Germinal center (tissue), 1 donor: ENCODE measurements at places on chromosomes 7 and 10.

- no peak for DNase-seq
These were observed 161.7 kb upstream of the CSTF2T start for GRCh38 chr10:51861051-51861450.

GRCh38 chr10:29760138-29760900 is 125.5 kb upstream of the SVIL start:
- DNase-seq = no peak

DNA sequence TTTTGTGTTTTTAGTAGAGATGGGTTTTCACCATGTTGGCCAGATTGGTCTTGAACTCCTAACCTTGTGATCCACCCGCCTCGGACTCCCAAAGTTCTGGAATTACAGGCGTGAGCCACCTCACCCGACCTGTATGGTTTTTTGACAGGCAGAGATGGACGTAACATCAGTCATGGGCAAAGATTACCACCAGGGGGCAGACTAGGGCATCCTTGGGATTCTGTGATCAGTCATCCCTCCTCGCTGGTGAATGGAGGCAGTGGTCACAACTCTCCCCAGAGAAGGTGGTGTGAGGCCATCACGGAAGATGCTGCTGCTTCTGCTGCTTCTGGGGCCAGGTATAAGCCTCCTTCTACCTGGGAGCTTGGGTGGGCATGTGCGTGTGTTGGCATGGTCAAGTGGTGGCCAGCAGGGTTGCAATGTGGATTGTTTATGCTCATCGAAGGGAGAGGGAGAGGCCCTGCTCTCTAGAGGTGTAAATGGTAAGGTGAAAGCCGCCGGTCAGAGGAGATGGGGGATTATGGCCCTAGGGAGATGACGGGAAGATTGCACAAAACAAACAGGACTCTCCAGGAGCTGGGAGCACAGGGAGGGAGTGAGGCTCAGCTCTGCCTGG is 122.7 kb upstream of the PRSS1 start:
- DNase-seq = peak; percentile 34

GRCh38 chr10:31318854-31319601 is at the start of gene ZEB1:
Gene ZEB1 (plus strand): TSS chr10:31319216. CDS start chr10:31319235, 19 bp downstream.
- peak; percentile 90 for DNase-seq

- DNase-seq = no peak
These were observed 299.4 kb downstream of the PTEN start for GRCh38 chr10:88162852-88163251.

DNA sequence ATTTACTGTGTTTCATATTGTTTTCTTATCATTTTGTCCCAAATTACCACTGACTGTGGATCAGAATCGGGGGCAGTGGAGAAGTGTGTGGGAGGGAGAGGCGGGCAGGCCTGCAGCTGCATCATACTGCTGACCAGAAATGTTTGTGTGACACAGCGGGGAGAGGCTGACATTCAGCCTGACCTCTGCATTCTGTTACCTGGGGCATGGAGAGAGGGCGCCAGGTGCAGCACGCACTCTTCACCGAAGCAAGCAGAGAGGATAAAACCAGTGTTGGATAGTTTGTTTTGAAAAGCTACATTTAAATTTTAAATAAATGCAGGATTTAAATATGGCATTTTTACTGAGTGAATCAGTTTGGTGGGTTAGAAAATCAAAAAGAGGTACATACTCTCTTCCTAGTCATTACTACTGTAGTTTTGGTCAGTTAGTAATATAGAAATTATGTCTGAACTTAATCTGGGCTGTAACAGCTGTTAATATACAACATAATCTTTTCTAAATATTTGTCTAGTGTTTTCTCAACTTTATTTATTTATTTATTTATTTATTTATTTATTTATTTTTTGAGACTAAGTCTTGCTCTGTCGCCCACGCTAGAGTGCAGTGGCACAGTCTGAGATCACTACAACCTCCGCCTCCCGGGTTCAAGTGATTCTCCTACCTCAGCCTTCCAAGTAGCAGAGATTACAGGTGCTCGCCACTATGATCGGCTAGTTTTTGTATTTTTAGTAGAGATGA is 8.8 kb upstream of the STMP1 start:
- DNase-seq = no peak

DNA sequence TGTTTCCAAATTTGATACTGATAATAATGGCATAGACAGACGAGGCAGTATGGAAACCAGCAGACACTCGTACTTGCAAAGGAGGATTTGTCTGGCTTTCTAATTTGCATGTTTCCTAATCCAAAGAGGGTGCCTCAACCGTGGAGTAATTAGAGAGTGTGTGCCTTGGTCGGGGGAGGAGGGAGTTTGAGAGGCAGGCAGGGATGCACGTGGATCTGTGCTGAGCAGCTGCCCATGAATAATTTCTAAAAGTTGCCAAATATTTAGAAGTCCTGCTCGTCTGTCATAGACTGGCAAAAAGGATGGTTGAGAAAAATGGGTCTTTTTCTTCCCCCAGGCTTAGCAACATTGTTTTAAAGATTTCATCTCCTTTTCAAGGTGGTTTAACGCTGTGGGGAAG is 69.4 kb downstream of the PTPRE start:
- DNase-seq = no peak

DNA sequence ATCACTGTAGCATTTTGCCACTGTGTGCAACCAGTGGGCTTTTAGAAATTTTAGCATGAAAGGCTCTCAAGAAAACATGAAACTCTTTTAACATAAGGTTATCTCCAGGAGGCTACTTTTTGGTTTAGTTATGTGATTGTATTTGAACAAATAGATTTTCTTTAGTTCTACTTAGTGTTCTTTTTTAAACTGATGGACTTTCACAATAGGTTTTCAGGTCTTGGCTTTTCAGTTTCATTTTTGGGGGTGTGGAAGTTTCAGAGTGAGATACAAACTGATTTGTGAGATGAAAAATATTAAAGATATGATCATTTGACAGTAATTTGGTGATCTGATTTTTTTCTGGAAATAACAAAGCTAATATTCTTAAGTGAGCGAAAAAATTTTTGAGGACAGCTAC is 344.1 kb downstream of the PHF14 start:
- DNase-seq = no peak

DNA sequence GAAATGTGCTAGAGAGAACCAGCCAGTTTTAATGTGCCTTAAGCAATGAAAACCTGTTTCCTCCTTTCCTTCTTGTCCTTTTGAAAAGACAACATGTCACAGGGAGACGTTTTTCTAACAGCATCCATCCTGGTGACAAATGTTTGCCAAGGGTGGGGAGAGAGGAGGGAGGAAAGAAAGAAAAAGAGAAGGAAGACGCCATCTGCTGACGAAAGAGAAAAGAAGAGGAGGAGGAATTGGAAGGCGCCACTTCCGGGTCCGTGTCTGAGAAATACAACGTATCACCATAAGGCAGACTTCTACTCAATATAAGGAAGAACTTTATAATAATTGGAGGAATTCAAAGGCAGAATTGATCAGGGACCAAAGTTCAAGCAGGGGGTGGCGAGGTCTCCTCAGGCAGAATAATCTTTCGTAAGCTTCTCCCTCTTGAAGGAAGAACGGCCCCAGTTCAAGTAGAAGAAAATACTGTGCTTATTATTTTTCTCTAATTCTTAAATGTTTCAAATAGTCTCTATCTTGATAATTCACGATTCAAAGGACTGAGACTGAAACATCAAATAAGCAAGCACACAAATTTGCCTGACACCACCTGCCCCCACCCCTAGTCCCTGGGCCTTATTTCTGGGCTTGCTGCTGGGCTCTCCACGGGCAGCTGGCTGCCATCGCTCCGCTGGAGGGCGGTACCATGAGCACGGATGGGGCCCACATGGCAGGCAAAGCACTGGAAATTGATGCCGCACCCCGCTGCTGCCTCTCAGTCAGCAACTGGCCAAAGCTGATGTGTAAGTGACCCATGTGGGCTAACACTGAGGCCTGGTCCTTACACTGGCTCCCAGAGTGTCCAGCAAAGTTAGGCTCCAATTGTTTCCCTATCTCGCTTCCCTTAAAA is 273.7 kb upstream of the KLF14 start:
- DNase-seq = peak; percentile 58

GRCh38 chr7:93964813-93965212 is 39.3 kb downstream of the BET1 start:
- DNase-seq = no peak

DNA sequence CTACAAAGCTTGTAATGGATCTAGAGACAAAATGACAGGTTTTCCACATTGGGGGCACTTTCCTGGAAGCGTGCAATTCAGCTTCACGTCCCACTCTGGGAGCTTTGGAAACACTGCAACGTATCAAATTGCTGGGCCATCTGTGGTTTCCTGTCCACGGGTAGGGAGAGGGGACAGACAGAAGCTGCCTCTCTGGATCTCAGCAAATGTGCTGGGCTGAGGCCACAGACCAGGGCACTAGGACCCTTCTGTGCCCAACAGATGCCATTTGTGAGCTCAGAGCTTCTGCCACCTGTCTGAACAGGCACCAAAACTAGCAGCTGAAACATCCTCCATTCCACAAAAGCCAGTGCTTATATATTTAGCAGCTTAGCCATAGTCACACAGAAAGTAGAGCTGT is 40.9 kb upstream of the FRMD4A start:
- DNase-seq = no peak

GRCh38 chr10:82558014-82558607 is 683.1 kb downstream of the NRG3 start:
- no peak for DNase-seq

GRCh38 chr7:46493196-46493595 is 572.1 kb upstream of the IGFBP3 start:
- DNase-seq = no peak

- peak; percentile 70 for DNase-seq
These were observed at the start of gene IFIT2 for GRCh38 chr10:89301721-89302445. Gene IFIT2 (plus strand): TSS chr10:89302046. CDS start chr10:89302124, 78 bp downstream.

GRCh38 chr7:77443042-77443441 is 26.9 kb upstream of the GSAP start:
- DNase-seq = no peak

GRCh38 chr7:114021135-114021534 is 102.3 kb upstream of the PPP1R3A start:
- no peak for DNase-seq

GRCh38 chr7:123348690-123349089 is 148.9 kb upstream of the SLC13A1 start:
- DNase-seq = no peak

GRCh38 chr7:13262929-13263530 is 575.6 kb downstream of the ARL4A start:
- DNase-seq = no peak

DNA sequence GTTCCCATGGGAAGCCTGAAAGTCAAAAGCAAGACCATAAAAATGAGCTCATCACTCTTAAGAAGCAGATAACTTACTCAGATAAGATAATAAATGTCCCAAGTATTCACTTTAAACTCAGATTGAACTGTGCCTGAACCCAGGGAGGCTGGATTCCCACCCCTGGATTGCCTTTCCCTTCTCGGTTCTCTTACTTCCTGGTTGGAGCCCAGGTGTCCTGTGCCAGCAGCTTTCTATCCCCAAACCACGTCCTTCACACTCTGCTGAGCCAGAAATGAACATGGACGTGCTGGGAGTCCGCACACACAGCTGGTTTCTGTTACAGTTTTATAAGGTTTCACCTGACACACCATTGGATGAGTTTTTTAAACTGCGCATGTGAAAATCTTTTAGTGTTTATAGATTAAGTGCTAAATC is 636.2 kb upstream of the IGFBP3 start:
- no peak for DNase-seq

- no peak for DNase-seq
These were observed 3.9 kb downstream of the ADAM12 start for GRCh38 chr10:126384269-126384873.

DNA sequence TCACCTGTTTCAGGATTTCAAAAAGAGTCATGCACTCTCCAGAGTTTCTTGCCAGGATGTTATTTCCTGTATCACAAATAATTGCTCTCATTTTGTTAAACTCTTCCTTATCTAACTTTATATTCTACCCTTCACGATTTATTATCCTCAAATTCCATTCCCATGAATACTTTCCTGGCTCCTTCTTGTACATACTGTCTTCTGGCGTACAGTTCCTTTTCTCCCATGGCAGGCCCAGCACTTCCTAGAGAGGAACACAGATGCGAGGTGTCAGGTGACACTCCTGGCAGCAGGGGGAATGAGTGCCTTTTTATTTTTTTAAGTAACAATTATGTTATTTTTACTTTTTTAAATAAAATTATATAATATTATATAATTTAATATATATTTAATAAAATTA is 411.9 kb downstream of the TFEC start:
- no peak for DNase-seq

DNA sequence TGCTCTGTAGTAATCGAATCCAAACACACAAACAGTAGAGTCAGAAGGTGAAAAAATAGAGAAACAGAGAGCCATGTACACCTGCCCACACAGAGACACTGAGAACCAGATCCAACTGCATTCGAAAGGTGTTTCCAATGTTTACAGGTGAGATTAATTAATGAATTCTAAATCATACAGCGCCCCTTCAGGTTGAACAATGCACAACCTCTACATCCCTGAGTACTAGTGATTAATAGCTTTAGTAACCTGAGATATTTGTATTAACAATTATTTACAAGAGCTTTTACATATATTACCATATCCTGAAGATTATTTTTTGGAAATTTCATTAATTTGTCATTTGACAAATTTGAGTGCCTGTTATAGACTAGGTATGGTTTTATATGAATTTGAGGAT is 7.6 kb upstream of the MRC1 start:
- DNase-seq = no peak

DNA sequence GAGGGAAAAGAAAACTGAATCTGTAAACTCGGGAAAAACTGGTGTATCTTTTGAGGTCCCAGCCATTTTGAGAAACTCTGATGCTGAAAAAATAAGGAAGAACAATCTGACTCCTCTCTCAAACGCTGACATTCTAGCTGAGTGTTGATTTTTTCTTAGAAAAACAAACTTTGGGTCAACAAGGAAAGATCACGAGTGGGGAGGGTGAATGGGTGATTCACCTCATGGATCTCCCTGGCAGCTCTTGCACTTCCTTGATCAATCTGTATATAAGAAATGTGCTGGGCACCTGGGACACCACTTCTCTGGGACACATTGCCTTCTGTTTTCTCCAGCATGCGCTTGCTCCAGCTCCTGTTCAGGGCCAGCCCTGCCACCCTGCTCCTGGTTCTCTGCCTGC is at the start of gene PIP:
Gene PIP (plus strand): TSS at position 297 of the 400 bp plus-strand sequence. CDS start 40 bp downstream, at position 337.
- DNase-seq = no peak

- DNase-seq = no peak
These were observed 152.0 kb upstream of the NRBF2 start for GRCh38 chr10:62981096-62981495.

DNA sequence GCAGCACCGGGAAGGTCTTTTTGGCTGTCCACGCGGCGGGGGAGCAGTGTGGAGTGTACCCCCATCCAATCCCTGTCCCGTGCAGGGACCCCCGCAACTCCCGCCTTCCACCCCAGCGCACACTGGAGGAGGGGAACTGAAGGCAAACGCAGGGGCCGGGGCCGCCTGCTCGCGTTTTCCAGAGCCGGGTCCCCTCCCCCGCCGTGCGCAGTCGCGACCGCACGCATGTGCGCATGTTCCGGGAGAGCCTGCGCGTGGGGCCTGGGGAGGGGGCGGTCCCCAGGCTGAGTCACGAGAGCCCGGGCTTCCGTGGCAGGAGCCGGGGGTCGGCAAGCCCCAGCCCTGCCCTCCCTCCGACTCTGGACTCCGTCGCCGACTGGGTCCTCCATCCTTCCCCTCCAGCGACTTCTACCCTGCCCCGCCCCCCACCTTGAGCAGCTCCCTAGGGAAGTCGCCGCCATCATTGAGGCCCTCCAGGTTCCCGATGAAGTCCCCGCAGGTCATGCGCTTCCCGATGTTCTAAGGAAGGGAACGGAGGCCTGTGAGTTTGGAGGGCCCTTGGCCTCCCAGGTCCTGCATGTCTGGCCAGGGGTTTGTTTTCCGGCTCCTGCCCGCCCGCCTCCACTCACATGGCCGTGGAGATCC is 8.0 kb downstream of the PSD start:
- DNase-seq = no peak
